HAP-1 (cell line): ENCODE measurements at places on chromosomes 1 and 21.
A peak's percentile ranks its signal among the peaks of the same experiment; 100 is the strongest.

DNA sequence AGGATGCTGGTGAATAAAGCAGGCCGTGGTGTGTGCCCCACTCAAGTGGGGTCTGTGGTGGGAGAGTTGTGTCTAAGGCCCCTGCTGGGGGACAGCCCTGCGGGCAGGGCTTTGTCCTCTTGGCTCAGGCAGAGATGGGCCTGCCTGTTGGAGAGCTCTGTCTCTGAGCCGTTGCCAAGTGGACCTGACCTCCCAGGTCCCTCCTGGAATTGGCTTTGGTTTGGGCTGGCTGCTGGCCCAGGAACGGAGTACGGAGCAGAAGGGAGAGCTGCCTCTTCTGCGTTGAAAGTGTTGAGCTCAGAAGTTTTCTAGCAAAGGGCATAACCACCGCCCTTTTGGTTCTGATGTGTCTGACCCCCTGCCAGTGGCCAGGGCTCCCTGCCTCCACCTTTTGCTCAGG is 153.9 kb downstream of the PEX14 start:
- DNase-seq, result no peak

- DNase-seq, result no peak
Measured at GRCh38 chr1:109624201-109625010, 4.8 kb downstream of the AMPD2 start.

- DNase-seq, result no peak
Measured at GRCh38 chr1:187563191-187563590, 734.4 kb downstream of the PLA2G4A start.

GRCh38 chr1:178060789-178061556 is 32.9 kb upstream of the RASAL2 start:
- no peak for DNase-seq

DNA sequence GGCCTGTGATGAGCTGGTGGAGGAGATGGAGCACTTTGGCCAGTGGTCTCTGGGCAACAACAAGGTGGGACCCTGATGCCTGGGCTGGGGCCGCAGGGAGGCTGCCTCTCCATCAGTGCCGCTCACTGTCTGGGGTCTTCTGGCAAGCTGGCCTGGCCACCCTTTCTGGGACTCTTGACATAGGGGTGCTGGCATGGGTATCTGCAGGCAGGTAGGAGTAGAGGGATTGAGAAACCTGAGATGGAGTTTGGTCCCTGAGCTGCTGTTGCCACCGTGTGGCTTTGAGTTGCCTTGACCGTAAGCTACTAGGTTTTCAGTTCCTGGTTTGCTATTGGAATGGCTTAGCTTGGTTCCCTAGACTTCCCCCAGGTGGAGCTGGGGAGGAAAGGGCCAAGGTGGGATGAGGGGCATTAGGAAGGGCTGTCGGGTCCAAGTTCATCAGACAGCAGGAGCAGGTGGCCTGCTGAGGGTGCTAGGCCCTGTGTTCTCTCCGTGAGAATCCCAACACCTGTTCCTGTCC is 13.2 kb upstream of the MFN2 start:
- peak; percentile 4 for DNase-seq

DNA sequence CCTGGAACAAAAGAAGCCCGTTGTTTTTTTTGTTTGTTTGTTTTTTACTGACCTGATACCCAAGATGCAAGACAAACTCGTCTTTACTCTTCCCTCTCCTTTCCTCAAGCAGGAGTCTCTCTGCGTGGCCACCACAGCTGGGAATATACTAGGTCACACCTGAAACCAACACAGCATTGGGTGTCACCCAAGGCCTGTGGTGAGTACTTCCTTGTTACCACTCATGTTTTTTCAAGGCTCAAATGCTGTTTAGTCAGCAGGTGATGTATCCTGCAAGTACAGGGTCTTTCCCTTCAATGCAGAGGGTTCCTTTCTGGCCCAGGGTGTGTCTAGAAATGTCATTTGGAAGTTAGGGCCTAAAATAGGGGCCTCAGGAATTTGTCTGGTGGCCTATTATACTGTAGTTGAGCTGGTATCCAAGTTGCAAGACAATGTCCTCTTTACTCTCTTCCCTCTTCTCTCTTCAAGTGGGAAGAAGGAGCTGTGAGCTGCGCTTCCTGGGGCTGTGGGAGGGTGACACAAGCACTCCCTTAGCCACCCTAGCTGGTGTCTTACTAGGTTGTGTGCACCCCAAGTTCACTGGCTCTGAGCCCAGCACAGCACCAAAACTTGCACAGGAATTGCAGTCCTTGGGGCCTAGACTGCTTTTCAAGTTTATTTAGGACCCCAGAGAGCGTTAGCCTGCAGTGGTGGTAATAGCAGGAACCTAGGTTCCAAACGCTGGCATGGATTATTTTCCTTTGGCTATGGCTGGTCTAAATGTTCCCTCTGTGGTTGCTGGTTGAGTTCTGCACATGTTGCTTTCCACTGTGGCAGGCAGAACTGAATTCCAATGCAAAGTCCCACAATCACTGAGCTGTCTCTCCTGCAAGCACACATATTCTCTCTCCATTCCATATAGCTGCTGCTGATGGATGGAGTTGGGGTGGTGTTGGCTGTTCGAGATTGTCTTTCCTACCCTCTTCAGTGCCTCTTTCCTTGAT is 91.4 kb upstream of the LYPLAL1 start:
- no peak for DNase-seq

- DNase-seq, result no peak
Measured at GRCh38 chr1:202112859-202113689, 9.6 kb upstream of the GPR37L1 start.

DNA sequence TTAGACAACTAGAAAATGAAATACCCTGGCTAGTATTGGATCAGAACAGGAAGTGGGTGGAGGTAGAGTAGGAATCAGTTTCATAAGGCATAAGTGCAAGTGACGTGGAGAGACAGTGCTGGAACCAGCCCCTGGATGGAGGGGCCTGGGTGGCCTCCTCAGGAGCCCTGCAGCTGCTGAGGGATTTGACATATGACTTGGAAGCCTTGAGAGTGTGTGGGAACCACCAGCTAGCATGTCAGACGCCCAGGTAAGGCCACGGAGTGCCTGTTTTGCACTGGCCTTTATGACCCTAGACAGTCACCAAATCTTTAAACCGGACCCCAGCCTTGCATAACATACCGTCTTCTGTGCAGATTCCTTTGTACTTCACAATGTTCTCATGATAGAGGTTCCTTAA is 94.4 kb downstream of the RAVER2 start:
- DNase-seq, result no peak

- no peak for DNase-seq
Measured at GRCh38 chr1:30670240-30671060, 52.9 kb downstream of the MATN1 start.

DNA sequence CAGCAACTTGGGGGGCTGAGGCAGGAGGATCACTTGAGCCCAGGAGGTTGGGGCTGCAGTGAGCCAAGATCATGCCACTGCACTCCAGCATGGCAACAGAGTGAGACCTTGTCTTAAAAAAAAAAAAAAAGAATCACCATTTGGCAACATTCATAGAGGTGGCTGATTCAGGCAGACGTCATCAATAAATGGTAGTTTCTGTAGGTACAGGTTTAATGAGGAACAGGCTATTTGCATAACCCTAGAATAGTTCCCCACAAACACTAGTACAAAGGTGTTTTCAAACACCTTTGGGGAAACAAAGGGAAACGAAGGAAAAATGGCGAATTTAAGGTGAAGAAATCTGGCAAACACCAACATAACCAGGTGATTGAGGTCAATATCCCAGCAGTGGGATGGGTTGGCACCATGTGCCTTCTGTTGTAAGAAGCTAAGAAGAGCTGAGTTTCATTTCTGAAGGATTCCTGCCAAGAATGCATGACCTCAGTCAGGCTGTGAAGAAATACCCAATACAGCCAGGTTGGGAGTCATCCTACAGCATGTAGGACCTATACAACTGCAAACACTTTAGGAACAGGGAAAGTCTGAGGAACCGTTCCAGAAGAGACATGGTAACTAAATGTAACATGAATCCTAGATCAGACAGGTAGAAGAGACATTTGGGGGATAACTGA is 5.6 kb downstream of the LPAR3 start:
- DNase-seq, result no peak

DNA sequence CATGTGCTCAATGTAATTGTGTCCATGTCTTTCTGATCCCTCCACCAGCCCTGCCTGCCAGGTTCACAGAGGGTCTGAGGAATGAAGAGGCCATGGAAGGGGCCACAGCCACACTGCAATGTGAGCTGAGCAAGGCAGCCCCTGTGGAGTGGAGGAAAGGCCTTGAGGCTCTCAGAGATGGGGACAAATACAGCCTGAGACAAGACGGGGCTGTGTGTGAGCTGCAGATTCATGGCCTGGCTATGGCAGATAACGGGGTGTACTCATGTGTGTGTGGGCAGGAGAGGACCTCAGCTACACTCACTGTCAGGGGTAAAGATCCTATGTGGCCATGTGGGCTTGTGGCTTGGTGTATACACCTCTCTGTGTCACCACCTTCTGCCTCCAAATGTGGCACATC is 91.4 kb downstream of the OBSCN start:
- DNase-seq, result no peak

DNA sequence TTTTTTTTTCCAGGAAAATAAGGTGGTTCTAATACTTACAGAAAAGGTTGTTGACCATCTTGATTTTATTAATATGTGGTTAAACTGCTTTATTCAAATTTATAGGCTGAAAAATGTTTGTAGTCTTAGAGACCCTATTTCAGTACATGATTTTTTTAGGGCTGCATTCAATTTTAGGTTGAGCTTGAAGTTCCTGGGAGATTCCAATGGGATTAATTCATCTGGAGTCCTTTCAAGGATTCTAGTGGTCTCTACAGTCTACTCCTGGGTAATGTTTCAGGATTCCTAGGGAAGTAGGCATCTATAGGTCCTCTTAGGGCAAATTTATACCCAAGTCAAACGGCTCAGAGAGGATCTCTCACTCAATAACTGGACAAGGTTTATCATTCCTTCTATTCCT is 126.7 kb downstream of the HMCN1 start:
- no peak for DNase-seq

- DNase-seq, result peak; percentile 17
Measured at GRCh38 chr21:32278103-32278502, 746 bp downstream of the MIS18A start.
